Natural killer cell (primary cell): ENCODE measurements at places on chromosomes 6 and 20. TPM values are rescaled to one million over a fixed set of nuclear protein-coding genes. Genes with fewer than 3 reads are reported as not detected.

The LY6G6D gene
- total RNA-seq, result 0.94 TPM

- DNase-seq, result no peak
- H3K4me3 ChIP-seq, result no peak overlapping the region
- peaks cover 10% of the 10 kb centered on the region for H3K4me1 ChIP-seq
- no peak overlapping the region for H3K27ac ChIP-seq
- no peaks in the 10 kb centered on the region for H3K27me3 ChIP-seq
- H3K36me3 ChIP-seq, result no peaks in the 10 kb centered on the region
Observed at GRCh38 chr20:53905019-53905819, 165.2 kb downstream of the BCAS1 start.

- H3K4me3 ChIP-seq, result no peak overlapping the region
- H3K27ac ChIP-seq, result no peak overlapping the region
- H3K27me3 ChIP-seq, result no peaks in the 10 kb centered on the region
Observed at GRCh38 chr6:90701146-90701781, 114.4 kb upstream of the MAP3K7 start.

- H3K4me3 ChIP-seq, result no peak overlapping the region
- DNase-seq, result no peak
- H3K27ac ChIP-seq, result no peak overlapping the region
- H3K36me3 ChIP-seq, result no peaks in the 10 kb centered on the region
- H3K4me1 ChIP-seq, result no peaks in the 10 kb centered on the region
Observed at GRCh38 chr6:15736297-15736696, 73.5 kb upstream of the DTNBP1 start.

DNA sequence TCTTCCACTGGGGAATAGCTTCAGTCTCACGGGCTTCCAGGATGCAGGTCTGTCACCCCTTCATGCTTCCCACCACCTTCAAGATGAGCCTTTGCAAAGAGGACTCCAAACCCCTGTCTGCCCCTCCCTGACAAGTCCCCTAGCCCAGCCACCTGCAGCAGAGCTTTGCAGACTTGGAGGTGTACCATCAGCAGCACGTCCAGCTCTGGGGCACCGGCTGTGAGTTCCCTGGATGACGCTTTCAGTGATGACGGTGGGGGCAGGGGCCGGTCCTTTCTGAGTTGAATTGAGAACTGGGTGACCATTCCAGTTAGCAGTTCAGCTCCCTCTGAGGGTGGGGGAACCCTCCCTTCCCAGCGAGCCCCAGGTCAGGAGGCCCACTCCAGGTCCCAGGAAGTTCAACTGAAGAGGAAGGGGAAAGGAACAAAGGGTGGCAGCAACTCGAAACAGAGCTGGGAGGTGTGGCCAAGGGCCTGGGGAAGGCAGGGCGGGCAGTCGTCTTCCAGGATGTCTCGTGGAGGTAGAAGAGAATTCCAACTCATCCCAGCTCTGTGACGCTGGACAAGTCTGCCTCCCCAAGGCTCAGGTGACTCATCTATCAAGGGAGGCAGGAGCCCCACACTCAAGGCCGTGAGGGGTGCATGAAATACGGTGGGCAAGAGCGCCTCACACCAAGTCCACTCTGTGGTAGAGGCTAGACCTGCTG is 86.0 kb downstream of the PTPN1 start:
- H3K27ac ChIP-seq, result no peak overlapping the region
- no peaks in the 10 kb centered on the region for H3K27me3 ChIP-seq
- H3K4me1 ChIP-seq, result no peaks in the 10 kb centered on the region
- no peak for DNase-seq
- no peaks in the 10 kb centered on the region for H3K36me3 ChIP-seq

- H3K36me3 ChIP-seq, result no peaks in the 10 kb centered on the region
- no peaks in the 10 kb centered on the region for H3K27me3 ChIP-seq
- no peaks in the 10 kb centered on the region for H3K4me1 ChIP-seq
- no peak overlapping the region for H3K27ac ChIP-seq
- no peak overlapping the region for H3K4me3 ChIP-seq
Observed at GRCh38 chr6:10256113-10256690, 158.7 kb downstream of the TFAP2A start.

DNA sequence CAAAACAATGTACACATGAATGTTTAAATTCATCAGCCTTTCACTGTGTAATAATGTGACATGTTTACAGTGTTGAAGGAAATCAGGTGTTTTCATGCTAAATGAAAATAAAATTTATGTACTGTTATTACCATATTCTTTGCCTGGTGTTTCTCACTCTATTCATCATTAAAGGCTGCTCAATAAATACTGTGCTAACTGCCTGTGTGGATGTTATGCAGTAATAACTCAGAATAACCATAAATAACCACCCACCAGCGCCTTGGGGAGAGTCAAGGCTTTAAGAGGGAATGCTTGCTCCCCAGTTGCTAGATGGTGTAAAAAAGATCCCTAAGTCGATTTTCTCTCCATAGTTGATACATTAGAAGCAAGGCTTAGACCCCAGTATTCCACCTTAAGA is 299.9 kb downstream of the EYA4 start:
- H3K4me3 ChIP-seq, result no peak overlapping the region
- DNase-seq, result no peak
- no peaks in the 10 kb centered on the region for H3K27me3 ChIP-seq
- H3K36me3 ChIP-seq, result no peaks in the 10 kb centered on the region
